Type B pancreatic cell (in vitro differentiated cells): ENCODE measurements at places on chromosomes 6 and 20. TPM values are rescaled to one million over a fixed set of nuclear protein-coding genes. Genes with fewer than 3 reads are reported as not detected.

DNA sequence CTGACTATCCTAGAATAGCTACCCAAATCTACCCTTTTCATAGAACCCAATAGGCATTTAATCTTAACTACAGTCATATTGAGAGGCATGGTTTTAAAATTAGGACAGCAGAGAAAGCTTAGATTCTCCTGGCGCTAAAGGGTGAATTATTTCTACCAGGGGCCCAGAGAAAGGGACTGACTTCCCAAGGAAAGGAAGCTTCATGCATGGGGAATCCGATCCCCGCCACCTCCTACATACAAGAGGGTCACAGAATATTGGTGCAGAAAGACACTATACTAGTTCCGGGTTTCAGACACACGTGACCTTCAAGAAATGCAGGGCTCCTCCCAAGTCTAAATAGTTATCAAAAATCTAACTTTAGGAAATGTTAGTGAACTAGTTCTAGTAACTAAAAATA lies 130.9 kb downstream of the PRKN start:
- H3K36me3 ChIP-seq, result no peaks in the 10 kb centered on the region
- no peak overlapping the region for H3K4me3 ChIP-seq
- peaks cover 8% of the 10 kb centered on the region for H3K4me1 ChIP-seq

- peaks cover 12% of the 10 kb centered on the region for H3K4me1 ChIP-seq
- no peak overlapping the region for H3K4me3 ChIP-seq
- no peak overlapping the region for H3K27ac ChIP-seq
Measured at GRCh38 chr6:148963738-148964137, 216.9 kb downstream of the UST start.

Gene AMD1
- total RNA-seq, result 58.8 and 84.3 TPM in 2 replicates

- H3K4me1 ChIP-seq, result peaks cover 22% of the 10 kb centered on the region
- H3K27me3 ChIP-seq, result peaks cover 6% of the 10 kb centered on the region
- no peaks in the 10 kb centered on the region for H3K36me3 ChIP-seq
Measured at GRCh38 chr6:39366931-39367618, 44.6 kb upstream of the KCNK16 start.

DNA sequence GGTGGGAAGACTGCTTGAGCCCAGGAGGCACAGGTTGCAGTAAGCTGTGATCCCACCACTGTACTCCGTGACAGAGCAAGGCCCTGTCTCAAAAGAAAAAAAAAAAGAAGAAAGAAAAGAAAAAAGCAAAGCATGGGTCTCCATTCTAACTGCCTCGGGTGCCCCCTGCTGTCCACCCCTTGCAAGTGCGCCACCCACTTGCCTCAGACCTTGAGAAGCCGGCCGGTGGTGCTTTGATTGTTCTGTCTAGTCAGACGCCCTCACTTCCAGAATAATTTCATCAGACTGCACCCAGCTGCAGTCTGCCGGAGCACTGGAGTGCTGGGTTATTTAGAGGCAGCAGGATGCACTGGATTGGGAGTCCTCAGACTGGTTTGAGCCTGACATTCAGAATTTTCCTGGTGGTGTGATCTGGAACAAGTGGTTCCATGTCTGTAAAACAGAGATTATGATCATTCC lies 17.6 kb upstream of the TM9SF4 start:
- H3K36me3 ChIP-seq, result no peaks in the 10 kb centered on the region
- H3K27ac ChIP-seq, result no peak overlapping the region
- H3K4me1 ChIP-seq, result peaks cover 6% of the 10 kb centered on the region
- peak; percentile 91 for DNase-seq
- H3K4me3 ChIP-seq, result no peak overlapping the region

Gene C6orf15
- not detected in 2 replicates for total RNA-seq

GRCh38 chr6:88869263-88870020 lies 94.0 kb downstream of the RNGTT start:
- H3K4me3 ChIP-seq, result no peak overlapping the region
- no peaks in the 10 kb centered on the region for H3K36me3 ChIP-seq

Gene ZNF292
- total RNA-seq, result 40.2 and 61.1 TPM in 2 replicates

GRCh38 chr6:152233547-152234320 lies 403.4 kb downstream of the SYNE1 start:
- H3K4me1 ChIP-seq, result no peaks in the 10 kb centered on the region
- H3K36me3 ChIP-seq, result peaks cover 17% of the 10 kb centered on the region
- H3K27me3 ChIP-seq, result no peaks in the 10 kb centered on the region
- no peak for DNase-seq
- H3K4me3 ChIP-seq, result no peak overlapping the region

Gene DOK5
- total RNA-seq, result 2.2 and 26.9 TPM in 2 replicates

GRCh38 chr6:152499931-152500330 lies 137.2 kb downstream of the SYNE1 start:
- no peak overlapping the region for H3K4me3 ChIP-seq
- no peak overlapping the region for H3K27ac ChIP-seq
- no peaks in the 10 kb centered on the region for H3K27me3 ChIP-seq
- H3K4me1 ChIP-seq, result no peaks in the 10 kb centered on the region

- no peak overlapping the region for H3K4me3 ChIP-seq
- H3K4me1 ChIP-seq, result peaks cover 35% of the 10 kb centered on the region
- H3K36me3 ChIP-seq, result no peaks in the 10 kb centered on the region
- H3K27me3 ChIP-seq, result no peaks in the 10 kb centered on the region
- no peak overlapping the region for H3K27ac ChIP-seq
Measured at GRCh38 chr6:113377362-113377942, 479.7 kb upstream of the MARCKS start.
